ENCODE measurements at places on chromosomes 7 and 10. TPM values are rescaled to one million over a fixed set of nuclear protein-coding genes. Genes with fewer than 3 reads are reported as not detected.

The C7orf33 gene
- not detected for total RNA-seq

The NKX2-3 gene
- total RNA-seq, result not detected

The MGAM2 gene
- 0.04 TPM for total RNA-seq

The GOT1 gene
- 443 TPM for total RNA-seq

DNA sequence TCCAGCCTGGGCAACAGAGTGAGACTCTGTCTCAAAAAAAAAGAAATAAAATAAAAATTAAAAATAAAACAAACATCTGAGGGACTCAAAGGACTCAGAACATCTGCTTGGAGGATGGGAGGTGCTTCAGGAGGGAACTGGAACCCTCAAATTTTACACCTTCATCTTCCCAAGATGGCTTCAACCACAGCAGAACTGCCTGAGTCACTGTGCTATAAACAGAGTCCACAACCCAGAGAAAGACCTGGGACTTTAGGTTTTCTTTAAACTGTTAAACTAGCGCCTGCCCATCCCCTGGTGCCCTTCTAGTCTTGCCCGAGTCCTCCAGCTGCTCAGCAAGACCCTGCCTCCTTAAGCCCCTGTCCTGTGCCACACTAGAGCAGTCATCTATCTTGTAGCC is 40.8 kb downstream of the RGS10 start:
- DNase-seq, result no peak

DNA sequence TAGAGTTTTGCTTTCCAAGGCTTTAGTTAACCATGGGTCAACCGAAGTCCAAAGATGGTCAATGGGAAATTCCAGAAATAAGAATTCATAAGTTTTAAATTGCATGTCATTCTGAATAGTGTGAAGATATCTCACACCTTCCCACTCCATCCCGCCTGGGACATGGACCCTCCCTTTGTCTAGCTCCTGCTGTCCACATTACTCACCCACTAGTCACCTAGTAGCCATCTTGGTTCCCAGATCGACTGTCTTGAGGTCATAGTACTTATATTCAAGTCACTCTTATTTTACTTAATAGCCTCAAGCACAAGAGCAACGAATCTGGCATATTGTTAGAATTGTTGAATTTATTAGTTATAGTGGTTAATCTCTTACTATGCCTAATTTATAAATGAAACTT is 366.6 kb downstream of the PRPF18 start:
- no peak for DNase-seq

- no peak for DNase-seq
Measured at GRCh38 chr7:120168066-120168465, 104.9 kb upstream of the KCND2 start.

GRCh38 chr10:24452030-24452429 is 243.1 kb downstream of the KIAA1217 start:
- DNase-seq, result no peak
